ENCODE measurements at places on chromosomes 7 and 10. TPM values are rescaled to one million over a fixed set of nuclear protein-coding genes. Genes with fewer than 3 reads are reported as not detected.

GRCh38 chr10:5575482-5576153, 50.9 kb downstream of the CALML3 start:
- H3K27ac ChIP-seq: no peak overlapping the region
- no peaks in the 10 kb centered on the region for H3K27me3 ChIP-seq
- H3K4me3 ChIP-seq: no peak overlapping the region
- H3K36me3 ChIP-seq: no peaks in the 10 kb centered on the region
- no peaks in the 10 kb centered on the region for H3K4me1 ChIP-seq

CREB3L2 gene
- 31.2 TPM for total RNA-seq

DNA sequence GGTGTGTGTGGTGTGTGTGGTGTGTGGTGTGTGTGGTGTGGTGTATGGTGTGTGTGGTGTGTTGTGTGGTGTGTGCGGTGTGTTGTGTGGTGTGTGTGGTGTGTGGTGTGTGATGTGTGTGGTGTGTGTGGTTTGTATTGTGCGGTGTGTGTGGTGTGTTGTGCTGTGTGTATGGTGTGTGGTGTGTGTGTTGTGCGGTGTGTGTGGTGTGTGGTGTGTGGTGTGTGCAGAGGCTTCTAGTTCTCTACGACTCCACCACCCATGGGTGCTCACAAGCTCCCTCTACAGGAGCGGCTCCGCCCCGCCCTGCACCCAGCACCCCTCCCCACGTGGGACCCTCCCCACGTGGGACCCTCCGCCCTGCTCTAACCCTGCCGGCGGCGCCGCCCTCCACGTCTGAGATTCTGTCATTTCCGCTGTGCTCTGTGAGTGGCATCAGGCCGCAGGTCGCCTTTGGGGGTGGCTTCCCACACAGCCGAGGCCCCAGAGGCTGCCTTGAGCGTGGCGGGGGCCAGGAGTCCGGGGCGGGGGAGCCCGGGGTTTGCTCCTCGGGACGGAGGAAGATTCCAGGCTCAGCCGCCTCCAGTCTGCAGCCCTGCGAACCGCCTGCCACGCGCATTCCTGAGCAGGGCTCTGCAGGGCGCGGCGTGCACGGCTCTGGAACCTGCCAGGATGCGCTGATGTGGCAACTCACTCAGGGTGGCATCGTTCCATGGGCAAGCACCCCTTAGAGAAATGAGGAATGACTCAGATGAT, 37.0 kb upstream of the DNAJB6 start:
- peak; percentile 28 for DNase-seq
- no peaks in the 10 kb centered on the region for H3K36me3 ChIP-seq
- no peak overlapping the region for H3K4me3 ChIP-seq
- peaks cover 6% of the 10 kb centered on the region for H3K27me3 ChIP-seq

GRCh38 chr7:99863847-99864440, 12.9 kb downstream of the OR2AE1 start:
- no peak for DNase-seq
- no peak overlapping the region for H3K27ac ChIP-seq
- H3K4me1 ChIP-seq: no peaks in the 10 kb centered on the region
- H3K36me3 ChIP-seq: no peaks in the 10 kb centered on the region

- DNase-seq: no peak
- no peaks in the 10 kb centered on the region for H3K4me1 ChIP-seq
- H3K36me3 ChIP-seq: no peaks in the 10 kb centered on the region
These were observed 85.7 kb downstream of the GLI3 start for GRCh38 chr7:42151309-42151708.

FAM25C gene
- total RNA-seq: not detected

PLXNA4 gene
- 4.8 TPM for total RNA-seq

DNA sequence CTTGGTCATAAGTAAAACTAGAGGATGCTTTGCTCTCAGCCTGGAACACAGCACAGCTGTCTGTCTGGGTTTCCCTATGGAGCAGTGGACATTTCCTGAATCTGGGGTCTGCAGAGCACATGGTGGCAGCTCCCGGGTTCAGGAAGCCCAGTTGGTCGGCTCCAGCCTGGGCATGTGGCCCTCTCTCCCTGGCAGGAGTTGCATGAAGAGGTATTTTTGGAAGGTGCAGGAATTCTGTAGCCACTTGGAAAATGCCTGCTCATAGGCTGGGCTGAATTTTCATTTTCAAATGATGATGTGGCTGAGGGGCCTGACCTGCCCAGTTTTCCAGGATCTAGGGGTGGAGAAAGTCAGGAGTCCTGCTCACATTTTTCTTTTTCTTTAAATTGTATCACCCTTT, 6.7 kb upstream of the TPST1 start:
- no peak overlapping the region for H3K4me3 ChIP-seq
- H3K27ac ChIP-seq: no peak overlapping the region
- DNase-seq: no peak
- no peaks in the 10 kb centered on the region for H3K36me3 ChIP-seq
- H3K27me3 ChIP-seq: no peaks in the 10 kb centered on the region
- H3K4me1 ChIP-seq: no peaks in the 10 kb centered on the region

- H3K4me1 ChIP-seq: peaks cover under 1% of the 10 kb centered on the region
- H3K27ac ChIP-seq: peak overlapping the region; percentile 25
- H3K36me3 ChIP-seq: no peaks in the 10 kb centered on the region
- DNase-seq: no peak
These were observed 802 bp upstream of the CDK6 start for GRCh38 chr7:92837000-92837749.

TDRD1 gene
- 0.37 TPM for total RNA-seq

GRCh38 chr7:135768467-135768866, 19.9 kb upstream of the FAM180A start:
- H3K4me3 ChIP-seq: no peak overlapping the region
- no peaks in the 10 kb centered on the region for H3K4me1 ChIP-seq
- no peaks in the 10 kb centered on the region for H3K36me3 ChIP-seq
- DNase-seq: no peak

GRCh38 chr10:132249226-132249724, 58.5 kb downstream of the STK32C start:
- H3K4me3 ChIP-seq: no peak overlapping the region
- H3K27ac ChIP-seq: no peak overlapping the region
- H3K27me3 ChIP-seq: no peaks in the 10 kb centered on the region
- H3K36me3 ChIP-seq: no peaks in the 10 kb centered on the region

DNA sequence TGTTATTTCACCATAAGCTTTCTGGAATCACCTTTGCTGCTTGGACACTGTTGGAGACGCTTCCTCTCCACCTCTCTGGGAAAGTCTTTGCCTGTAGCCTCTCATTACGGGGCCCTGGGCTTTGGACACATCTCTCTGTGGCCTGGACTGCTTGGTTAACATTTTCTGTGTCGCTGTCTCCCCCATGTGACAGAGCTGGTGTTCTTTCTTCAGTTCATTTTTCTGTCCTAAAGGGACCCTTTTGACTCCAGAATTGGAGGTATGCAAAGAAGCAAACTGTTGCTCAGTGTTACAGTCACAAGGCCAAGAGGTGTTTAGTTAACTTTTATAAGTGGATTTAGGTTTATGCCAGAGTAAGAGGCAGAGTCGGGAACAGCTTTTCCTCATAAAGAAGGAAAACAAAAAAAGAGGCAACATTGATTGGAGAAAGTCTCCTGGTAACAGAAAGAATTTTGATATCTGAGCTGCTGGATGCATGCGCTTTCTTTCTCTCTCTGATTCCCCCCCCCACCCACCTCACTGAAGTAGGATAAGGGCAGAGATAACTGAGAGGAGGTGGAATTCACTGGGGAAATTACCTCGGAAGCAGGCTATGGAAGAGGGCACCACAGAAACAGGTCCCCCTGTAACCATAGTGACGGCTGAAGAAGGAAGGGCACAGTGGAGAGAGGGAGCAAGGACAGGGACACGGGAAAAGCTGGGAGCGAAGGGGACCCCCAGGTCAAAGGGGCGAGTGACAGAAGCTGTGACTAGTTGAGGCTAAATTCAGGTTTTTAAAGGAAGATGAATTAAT, 57.8 kb downstream of the LGI1 start:
- peaks cover 7% of the 10 kb centered on the region for H3K27me3 ChIP-seq
- H3K4me3 ChIP-seq: no peak overlapping the region
- no peak for DNase-seq
- no peak overlapping the region for H3K27ac ChIP-seq
- H3K4me1 ChIP-seq: no peaks in the 10 kb centered on the region

GRCh38 chr7:28503396-28503795, 91.1 kb downstream of the CREB5 start:
- no peaks in the 10 kb centered on the region for H3K36me3 ChIP-seq
- H3K4me1 ChIP-seq: no peaks in the 10 kb centered on the region
- H3K27me3 ChIP-seq: no peaks in the 10 kb centered on the region
- H3K4me3 ChIP-seq: no peak overlapping the region
- DNase-seq: no peak

DNA sequence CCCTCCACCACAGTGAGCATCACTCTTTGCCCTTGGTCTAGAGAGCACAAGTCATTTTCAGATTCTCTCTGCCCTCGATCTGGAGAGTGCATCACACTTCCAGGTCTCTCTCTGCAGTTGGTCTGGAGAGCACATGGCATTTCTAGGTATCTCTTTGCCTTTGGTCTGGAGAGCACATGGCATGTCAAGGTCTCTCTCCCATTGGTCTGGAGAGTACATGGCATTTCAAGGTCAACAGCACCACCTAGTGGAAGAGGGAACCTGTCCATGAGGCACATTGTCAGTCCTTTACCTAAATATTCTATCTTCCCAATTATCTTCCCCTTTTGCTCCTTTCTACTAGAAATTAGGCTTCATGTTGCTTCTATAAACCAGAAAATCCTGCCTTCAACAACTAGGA, 1139.4 kb downstream of the XPNPEP1 start:
- H3K4me3 ChIP-seq: no peak overlapping the region
- no peak for DNase-seq
- H3K36me3 ChIP-seq: no peaks in the 10 kb centered on the region
- no peaks in the 10 kb centered on the region for H3K27me3 ChIP-seq

TUBB8 gene
- not detected for total RNA-seq

DNA sequence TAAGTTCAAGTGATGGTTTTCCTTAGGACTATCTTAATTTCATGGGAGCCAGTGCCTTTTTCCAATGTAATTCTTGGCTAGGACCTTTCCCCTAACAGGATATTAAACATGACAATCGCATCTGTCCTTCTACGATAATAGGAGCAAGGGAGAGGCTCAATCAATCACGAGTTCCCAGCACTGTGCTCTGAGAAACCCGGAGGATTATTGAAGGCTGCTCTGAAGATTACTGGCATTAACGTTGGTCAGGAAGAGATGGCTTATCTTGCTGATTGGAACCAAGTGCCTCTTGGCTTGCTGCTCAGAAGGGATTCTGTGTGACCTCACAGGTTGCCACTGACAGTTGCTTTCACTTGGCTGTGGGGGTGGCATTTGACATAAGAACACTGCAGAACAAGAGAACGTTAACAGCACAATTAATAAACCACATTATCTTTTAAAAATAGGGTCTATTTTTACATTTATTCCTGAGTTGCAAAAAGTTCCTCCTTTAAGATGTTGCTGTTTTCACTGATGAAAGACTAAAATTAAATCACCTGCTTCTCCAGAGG, 252.1 kb upstream of the TAC1 start:
- H3K36me3 ChIP-seq: no peaks in the 10 kb centered on the region
- DNase-seq: no peak
- no peak overlapping the region for H3K27ac ChIP-seq
- no peaks in the 10 kb centered on the region for H3K4me1 ChIP-seq
- H3K4me3 ChIP-seq: no peak overlapping the region
- H3K27me3 ChIP-seq: peaks cover 2% of the 10 kb centered on the region

HIP1 gene
- total RNA-seq: 6.7 TPM

- no peaks in the 10 kb centered on the region for H3K27me3 ChIP-seq
- H3K36me3 ChIP-seq: no peaks in the 10 kb centered on the region
- peaks cover 8% of the 10 kb centered on the region for H3K4me1 ChIP-seq
- DNase-seq: no peak
- H3K4me3 ChIP-seq: no peak overlapping the region
These were observed 26.8 kb upstream of the GRID1 start for GRCh38 chr10:86393362-86393761.

LRRN3 gene
- 64.9 TPM for total RNA-seq

- no peak for DNase-seq
- no peaks in the 10 kb centered on the region for H3K27me3 ChIP-seq
- no peak overlapping the region for H3K4me3 ChIP-seq
- no peaks in the 10 kb centered on the region for H3K4me1 ChIP-seq
- H3K36me3 ChIP-seq: no peaks in the 10 kb centered on the region
These were observed 34.0 kb downstream of the SVIL start for GRCh38 chr10:29600821-29601220.

GRCh38 chr10:97333351-97333600, 1.3 kb downstream of the FRAT2 start:
- H3K4me1 ChIP-seq: peaks cover 38% of the 10 kb centered on the region
- no peak for DNase-seq
- H3K36me3 ChIP-seq: peaks cover 20% of the 10 kb centered on the region
- H3K27ac ChIP-seq: no peak overlapping the region

GRCh38 chr7:121499624-121500023, 103.5 kb upstream of the FAM3C start:
- H3K4me3 ChIP-seq: no peak overlapping the region
- no peaks in the 10 kb centered on the region for H3K27me3 ChIP-seq
- H3K4me1 ChIP-seq: no peaks in the 10 kb centered on the region
- no peak for DNase-seq

RSPH10B2 gene
- total RNA-seq: not detected

NFE2L3 gene
- 1.8 TPM for total RNA-seq

VTI1A gene
- total RNA-seq: 53.6 TPM

DNA sequence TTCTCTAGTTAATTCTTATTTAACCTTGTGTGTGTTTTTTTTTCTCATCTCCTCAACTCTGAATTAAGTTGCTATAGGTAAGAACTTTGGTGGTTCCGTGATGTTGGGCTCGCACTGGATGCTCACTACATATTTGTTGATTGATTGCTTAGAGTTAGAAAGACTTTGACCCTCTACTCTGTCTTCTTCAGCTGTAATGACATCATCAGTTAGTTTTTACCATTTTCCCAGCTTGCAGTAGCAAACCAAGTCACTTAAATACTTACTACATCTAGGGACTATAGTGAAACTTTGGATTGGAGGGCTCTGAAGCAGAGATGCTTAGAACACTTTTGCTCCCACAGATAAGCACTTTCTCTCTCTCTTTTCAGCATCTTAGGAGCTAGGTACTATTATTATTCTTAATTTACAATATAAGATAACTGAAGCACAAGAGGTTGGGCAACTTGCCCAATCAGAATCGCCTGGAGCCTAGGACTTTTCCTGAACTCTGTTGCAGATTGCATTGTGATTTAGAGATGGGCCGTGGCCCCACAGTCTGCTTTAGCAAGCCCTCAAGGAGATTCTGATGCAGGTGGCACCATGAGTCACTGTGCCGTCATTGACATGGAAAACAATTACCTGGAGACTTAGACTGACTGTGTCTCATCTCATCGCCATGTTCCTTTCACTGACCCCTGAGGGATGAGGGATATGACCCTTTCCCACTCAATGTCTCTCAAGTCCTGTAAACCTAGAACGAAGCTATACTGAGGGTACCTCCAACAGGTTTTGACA, 471.9 kb upstream of the PODXL start:
- H3K4me3 ChIP-seq: no peak overlapping the region
- no peaks in the 10 kb centered on the region for H3K36me3 ChIP-seq
- H3K27me3 ChIP-seq: no peaks in the 10 kb centered on the region
- no peaks in the 10 kb centered on the region for H3K4me1 ChIP-seq
- no peak overlapping the region for H3K27ac ChIP-seq
- no peak for DNase-seq

IQUB gene
- total RNA-seq: 0.09 TPM

ADCYAP1R1 gene
- not detected for total RNA-seq

- DNase-seq: no peak
- H3K27ac ChIP-seq: no peak overlapping the region
- H3K4me1 ChIP-seq: no peaks in the 10 kb centered on the region
- no peaks in the 10 kb centered on the region for H3K36me3 ChIP-seq
These were observed 89.8 kb upstream of the HDAC9 start for GRCh38 chr7:18405726-18406125.

- H3K36me3 ChIP-seq: no peaks in the 10 kb centered on the region
- DNase-seq: no peak
- H3K4me1 ChIP-seq: peaks cover 4% of the 10 kb centered on the region
- no peaks in the 10 kb centered on the region for H3K27me3 ChIP-seq
- no peak overlapping the region for H3K4me3 ChIP-seq
- H3K27ac ChIP-seq: no peak overlapping the region
These were observed 55.7 kb downstream of the PDGFA start for GRCh38 chr7:463817-464453.
